Thymus (tissue), 14 donors: ENCODE measurements at places on chromosomes 5 and 9. TPM values are rescaled to one million over a fixed set of nuclear protein-coding genes. Genes with fewer than 3 reads are reported as not detected.

DNA sequence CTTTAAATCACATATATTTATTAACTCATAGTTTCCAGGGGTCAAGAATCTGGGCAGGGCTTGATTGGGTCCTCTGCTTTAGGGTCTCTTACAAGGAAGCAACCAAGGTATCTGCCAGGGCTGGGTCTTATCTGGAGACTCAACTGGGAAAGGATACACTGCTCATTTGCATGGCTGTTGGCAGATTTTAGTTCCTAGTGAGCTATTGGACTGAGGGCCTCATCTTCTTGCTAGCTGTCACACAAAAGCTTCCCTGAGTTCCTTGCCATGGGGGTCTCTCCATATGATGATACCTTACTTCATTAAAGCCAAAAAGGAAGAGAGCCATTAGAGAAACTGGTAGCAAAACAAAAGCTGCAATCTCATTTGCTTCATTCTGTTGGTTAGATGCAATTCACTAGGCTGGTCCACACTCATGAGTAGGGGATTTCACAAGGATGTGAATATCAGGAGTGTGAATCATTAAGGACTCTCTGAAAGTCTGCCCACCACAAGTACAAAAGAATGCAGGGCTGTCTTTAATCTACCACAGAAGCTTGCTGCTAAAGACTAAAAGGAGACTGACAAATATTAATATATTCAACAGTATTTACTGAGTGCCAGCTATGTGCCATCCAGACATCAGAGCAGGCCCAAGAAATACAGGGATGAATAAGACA is 42.0 kb upstream of the TIMD4 start:
- H3K27ac ChIP-seq: no peak overlapping the region
- H3K4me1 ChIP-seq: no peaks in the 10 kb centered on the region
- H3K36me3 ChIP-seq: no peaks in the 10 kb centered on the region
- no peak overlapping the region for H3K4me3 ChIP-seq
- DNase-seq: no peak

DNA sequence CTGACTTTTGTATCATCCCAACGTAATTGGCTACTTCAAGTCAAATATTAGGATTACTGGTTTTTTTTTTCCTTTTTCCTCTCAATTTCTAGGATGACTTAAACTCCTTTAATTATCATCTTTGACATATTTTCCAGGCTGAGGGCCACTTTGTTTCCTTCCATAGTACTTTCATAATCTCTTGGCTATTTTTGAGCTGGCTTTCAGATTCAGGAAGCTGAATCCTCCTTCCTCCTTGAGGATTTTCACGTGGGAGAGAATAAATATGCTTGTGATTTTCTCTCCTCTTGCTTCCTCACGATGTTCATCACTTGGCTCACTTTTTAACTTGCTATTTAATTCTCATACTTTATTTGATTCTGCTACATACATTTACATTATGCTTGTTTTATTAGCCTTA is 88.1 kb downstream of the ITGA1 start:
- H3K4me3 ChIP-seq: no peak overlapping the region
- H3K27ac ChIP-seq: no peak overlapping the region
- H3K4me1 ChIP-seq: no peaks in the 10 kb centered on the region
- no peaks in the 10 kb centered on the region for H3K27me3 ChIP-seq
- DNase-seq: no peak

DNA sequence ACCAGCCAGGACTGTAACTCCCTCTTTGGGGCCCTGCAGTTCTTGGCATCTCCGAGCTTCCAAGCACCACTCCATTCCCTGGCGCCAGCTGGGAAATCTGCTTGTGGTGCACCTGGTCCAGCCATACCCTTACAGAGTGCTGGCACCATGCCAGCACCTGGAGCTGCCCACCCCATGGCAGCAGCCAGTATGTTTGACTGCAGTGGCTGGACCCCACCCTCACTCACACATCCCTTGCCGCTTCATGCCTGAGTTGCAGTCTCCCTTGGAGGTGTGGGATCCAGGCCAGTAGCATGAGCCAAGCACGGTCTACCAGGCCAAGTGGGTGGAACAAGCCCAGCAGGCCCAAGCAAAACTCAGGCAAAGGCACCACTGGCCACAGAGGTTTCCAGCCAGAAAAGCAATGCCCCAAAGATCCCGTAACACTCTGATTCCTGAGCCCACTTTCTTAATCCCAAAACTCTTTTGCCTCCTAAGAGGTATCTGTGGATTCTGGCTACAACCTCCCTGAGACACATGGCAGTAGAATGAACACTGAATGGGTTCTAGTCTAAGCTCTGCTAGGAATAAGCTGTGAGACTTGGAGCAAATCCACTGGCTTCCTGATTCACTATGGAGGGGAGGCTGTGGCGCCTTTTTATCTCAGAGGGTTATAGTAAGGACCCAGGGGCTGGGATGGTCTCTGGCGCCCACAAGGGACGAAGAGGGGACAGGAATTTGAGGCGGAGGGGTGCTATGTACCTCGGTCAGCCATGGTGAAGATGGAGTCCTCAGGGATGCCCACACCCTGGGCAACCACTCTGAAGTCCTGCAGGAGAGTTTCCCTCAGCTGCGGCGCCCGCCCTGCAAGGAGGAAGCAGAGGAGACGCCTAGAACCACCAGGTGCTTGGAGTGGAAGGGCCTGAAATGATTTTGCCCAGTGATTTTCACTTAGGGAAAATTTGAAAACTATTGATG is 5.6 kb downstream of the AMBP start:
- no peaks in the 10 kb centered on the region for H3K4me1 ChIP-seq
- no peaks in the 10 kb centered on the region for H3K36me3 ChIP-seq
- H3K27ac ChIP-seq: no peak overlapping the region

DNA sequence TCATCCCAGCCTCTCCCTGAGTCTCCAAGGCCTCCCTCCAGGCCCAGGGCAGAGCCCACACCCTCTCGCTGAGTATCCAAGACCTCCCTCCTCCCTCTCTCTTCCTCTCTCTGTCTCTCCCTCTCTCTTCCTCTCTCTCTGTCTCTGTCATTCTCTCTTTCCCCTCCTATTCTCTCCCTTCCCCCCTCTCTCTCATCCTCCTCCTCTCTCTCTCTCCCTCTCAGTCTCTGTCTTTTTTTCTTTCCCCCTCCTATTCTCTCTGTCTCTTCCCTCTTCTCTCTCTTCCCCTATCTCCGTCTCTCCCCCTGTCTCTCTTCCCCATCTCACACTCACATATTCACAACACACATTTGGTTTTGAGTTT is 8.1 kb downstream of the SLC6A19 start:
- no peak overlapping the region for H3K27ac ChIP-seq
- no peak overlapping the region for H3K4me3 ChIP-seq
- no peaks in the 10 kb centered on the region for H3K36me3 ChIP-seq
- peaks cover 34% of the 10 kb centered on the region for H3K27me3 ChIP-seq
- H3K4me1 ChIP-seq: peaks cover 4% of the 10 kb centered on the region

- no peaks in the 10 kb centered on the region for H3K36me3 ChIP-seq
- no peak overlapping the region for H3K27ac ChIP-seq
- DNase-seq: no peak
Observed at GRCh38 chr9:121663591-121663990, 12.2 kb downstream of the DAB2IP start.

DNA sequence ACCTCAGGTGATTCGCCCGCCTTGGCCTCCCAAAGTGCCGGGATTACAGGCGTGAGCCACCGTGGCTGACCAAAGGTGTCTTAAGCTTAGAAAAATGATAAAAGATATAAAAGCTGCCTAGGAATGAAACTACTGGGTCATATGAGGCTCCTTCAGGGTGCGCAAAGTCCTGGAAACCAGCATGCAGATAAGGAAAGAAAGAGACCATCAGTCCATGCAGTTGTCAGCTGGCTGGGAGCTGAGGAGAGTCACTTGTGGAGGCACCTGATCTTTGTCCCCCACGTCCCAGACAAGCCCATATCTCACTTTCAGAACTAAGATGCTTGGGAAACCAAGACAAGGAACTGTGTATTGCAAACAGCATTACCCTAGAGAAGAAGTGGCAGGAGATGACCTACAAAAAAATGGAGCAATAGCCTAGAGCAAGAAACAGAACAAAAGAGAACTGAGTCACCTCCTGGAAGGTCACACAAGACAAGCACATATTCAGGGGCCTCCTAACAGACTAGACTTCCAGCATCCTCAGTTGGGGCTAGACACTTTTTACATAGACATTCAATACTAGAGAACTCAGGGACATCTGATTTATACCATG is 2.8 kb upstream of the CCDC125 start:
- H3K36me3 ChIP-seq: no peaks in the 10 kb centered on the region
- no peaks in the 10 kb centered on the region for H3K27me3 ChIP-seq
- no peak for DNase-seq
- no peak overlapping the region for H3K27ac ChIP-seq
- H3K4me1 ChIP-seq: peaks cover 15% of the 10 kb centered on the region

DNA sequence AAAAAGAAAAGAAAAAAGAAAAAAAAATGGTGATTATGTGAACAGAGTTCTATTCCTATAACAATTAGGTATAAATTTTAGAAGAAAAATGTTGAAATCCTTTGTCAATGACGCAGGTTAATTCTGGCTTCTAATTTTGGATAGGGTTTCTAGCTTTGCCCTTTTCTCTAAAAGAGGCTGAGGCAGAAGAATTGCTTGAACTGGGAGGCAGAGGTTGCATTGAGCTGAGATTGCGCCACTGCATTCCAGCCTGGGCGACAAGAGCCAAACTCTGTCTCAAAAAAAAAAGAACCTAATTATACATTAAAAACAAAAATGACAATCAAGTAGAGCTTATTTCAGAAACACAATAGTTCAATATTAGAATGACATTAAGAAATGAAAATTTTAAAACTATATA is 2.9 kb downstream of the STXBP1 start:
- no peaks in the 10 kb centered on the region for H3K36me3 ChIP-seq
- DNase-seq: no peak
- no peak overlapping the region for H3K27ac ChIP-seq
- peaks cover 59% of the 10 kb centered on the region for H3K27me3 ChIP-seq

DNA sequence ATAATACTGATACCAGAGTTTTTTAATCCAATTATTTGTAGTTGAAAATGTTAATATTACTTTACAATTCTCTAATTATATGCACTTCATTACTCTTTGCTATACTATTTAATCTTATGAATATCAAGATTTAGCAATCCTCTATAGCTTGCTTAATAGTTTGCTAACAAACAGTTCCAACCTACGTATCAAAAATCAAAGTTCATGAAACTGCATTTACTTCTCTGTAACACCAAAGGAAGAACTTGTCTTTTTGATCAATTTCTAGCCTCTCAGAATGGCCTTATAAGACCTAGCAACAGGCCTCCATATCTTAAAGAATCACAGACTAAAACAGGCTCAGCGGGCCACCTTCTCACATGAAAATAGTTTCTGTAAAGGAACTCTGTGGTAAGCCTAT is 68.9 kb downstream of the ADAMTS6 start:
- no peaks in the 10 kb centered on the region for H3K27me3 ChIP-seq
- no peaks in the 10 kb centered on the region for H3K36me3 ChIP-seq
- no peak for DNase-seq
- no peak overlapping the region for H3K4me3 ChIP-seq
- H3K4me1 ChIP-seq: no peaks in the 10 kb centered on the region

DNA sequence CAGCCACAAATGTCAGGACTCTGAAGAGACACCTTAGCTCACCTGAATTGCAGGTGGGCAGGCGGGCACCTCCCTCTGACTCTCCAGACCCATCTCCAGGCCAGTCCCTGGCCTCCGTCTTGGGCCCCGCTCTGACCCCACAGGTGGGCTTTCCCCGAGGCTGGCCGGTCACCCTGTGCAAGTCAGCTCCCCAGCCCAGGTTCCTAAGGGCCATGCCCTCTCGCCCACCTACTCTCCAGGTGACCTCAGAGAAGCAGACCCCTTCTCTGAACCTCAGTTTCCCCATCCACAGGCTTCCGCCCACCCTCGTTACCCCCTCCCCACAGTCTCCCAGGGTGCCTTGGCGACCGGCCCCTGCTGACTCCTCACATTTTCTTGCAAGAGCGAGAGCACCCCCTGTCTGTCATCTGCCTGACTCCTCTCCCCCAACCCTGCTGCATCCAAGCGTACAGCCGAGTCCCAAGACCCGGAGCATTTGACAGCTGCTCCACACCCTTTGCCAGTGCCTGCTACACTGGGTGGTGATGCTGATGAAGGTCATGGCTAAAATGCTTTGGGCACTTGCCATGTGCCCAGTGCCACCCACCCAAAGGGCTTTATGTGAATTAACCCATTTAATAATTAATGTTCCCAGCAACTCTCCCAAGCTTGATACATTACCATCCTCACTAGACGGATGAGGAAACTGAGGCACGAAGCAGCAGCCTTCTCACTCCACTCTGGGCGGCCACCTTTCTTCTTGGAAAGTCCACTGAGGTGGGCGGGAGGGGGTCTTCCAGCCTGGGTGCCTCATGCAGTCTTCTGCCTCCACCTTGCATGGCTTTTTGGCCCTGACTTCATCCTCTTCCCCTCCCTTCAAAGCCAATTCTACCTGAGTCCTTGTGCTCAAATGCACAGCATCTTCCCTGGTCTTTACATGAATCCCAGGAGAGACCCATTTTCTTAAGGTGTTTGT is 51.1 kb upstream of the ORM1 start:
- no peaks in the 10 kb centered on the region for H3K27me3 ChIP-seq
- no peak overlapping the region for H3K27ac ChIP-seq
- H3K36me3 ChIP-seq: no peaks in the 10 kb centered on the region
- no peak for DNase-seq

- no peak overlapping the region for H3K4me3 ChIP-seq
- no peaks in the 10 kb centered on the region for H3K27me3 ChIP-seq
- DNase-seq: no peak
Observed at GRCh38 chr9:98806394-98807035, 955 bp upstream of the GALNT12 start.

- DNase-seq: no peak
- H3K36me3 ChIP-seq: no peaks in the 10 kb centered on the region
- no peaks in the 10 kb centered on the region for H3K27me3 ChIP-seq
- H3K4me3 ChIP-seq: no peak overlapping the region
- H3K27ac ChIP-seq: no peak overlapping the region
Observed at GRCh38 chr5:115418788-115419187, 122.3 kb upstream of the CCDC112 start.

GRCh38 chr9:90552317-90552716 is 90.3 kb downstream of the DIRAS2 start:
- H3K4me3 ChIP-seq: no peak overlapping the region
- DNase-seq: no peak
- H3K36me3 ChIP-seq: no peaks in the 10 kb centered on the region
- H3K27me3 ChIP-seq: no peaks in the 10 kb centered on the region
- H3K27ac ChIP-seq: no peak overlapping the region

SLC25A2 gene
- 0.16 TPM for polyA plus RNA-seq

POLR1E gene
- polyA plus RNA-seq: 22.0 TPM

IL17B gene
- polyA plus RNA-seq: 1.2 TPM

GARIN3 gene
- polyA plus RNA-seq: not detected
